GM20000 (cell line): ENCODE measurements at places on chromosomes 11 and 22.

DNA sequence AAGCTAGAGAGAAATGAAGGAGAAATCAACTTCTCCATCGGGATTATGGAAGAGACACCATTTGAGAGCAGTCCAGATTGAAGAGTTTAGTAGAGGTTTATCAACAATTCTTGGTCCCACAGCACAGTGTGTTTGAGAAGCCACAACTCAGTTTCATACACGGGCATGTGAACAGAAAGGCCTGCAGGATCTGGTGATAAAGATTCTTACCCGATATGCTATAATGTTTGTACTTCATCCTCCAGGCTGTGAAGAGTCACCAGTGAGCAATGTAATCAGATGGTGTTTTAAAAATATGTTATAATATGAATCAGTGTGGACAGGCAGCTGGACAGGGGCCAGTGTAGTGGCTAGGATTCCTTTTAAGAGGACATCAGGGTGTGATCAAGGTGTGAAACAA, 29.7 kb upstream of the VWA5A start:
- DNase-seq, result no peak

DNA sequence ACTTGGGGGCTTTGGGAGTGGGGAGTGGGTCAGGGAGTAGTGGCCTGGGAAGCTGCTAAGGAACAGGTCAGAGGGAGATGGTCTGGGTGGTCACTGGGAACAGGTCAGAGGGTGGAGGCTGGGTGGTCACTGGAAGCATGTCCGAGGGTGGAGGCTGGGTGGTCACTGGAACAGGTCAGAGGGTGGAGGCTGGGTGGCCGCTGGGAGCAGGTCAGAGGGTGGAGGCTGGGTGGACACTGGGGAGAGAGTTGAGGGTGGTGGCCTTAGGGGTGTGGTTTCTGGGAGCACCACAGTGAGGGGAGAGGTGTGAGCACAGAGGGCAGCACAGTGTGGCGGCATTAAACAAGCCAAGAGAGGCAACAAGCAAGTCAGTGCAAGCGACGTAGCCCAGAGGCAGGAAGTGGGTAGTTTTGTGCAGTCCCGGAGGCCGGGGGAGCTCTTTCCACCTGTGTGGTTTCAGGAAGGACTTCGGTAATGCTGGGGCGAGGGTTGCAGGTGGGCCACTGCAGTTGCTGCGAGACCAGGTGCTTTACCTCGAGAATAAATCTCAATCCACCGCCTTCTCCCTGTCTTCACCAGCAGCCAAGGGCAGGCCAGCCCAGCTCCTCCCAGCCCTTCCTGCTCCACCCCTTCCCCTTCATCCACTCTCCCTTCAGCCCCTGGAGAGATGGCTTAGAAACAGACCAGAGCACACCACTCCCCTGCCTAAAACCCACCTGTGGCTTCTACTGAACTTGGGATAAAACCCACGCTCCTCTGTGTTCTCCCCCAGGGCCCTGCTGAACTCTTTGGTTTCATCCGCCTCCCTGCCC, 3.2 kb upstream of the CACNA1I start:
- no peak for DNase-seq

- no peak for DNase-seq
These were observed 8.0 kb downstream of the MMP7 start for GRCh38 chr11:102522312-102523188.

DNA sequence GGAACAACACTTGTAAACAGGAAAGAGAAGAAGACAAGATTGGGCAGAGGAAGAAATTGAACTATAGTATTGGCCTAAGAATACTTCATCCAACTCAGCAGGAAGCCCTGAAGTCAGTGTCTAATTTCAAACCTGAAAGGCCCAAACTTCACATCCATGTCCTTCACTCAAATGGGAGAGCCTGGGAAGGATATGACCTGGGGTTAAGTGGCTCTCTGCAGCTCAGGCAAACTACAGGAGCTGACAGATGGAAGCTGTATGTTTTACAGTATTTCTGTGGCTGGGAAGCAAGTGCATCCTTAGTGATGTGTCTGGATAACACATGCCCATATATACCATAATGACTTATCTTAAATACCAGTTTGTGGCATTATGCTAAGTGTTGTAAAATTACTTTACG, 196.2 kb downstream of the SOX6 start:
- no peak for DNase-seq

- no peak for DNase-seq
These were observed 51.4 kb downstream of the SHISAL1 start for GRCh38 chr22:44261164-44261860.
